ENCODE measurements at places on chromosomes 2 and 18. TPM values are rescaled to one million over a fixed set of nuclear protein-coding genes. Genes with fewer than 3 reads are reported as not detected.

CHST9 gene
- 1.3 TPM for total RNA-seq

RAB6C gene
- not detected for total RNA-seq

GRCh38 chr2:24945907-24946306, 25.8 kb downstream of the DNAJC27 start:
- no peak for DNase-seq

- peak; percentile 45 for DNase-seq
These were observed 33.5 kb downstream of the FBXO15 start for GRCh38 chr18:74114116-74114515.

CYP26B1 gene
- 1.2 TPM for total RNA-seq

- DNase-seq: no peak
These were observed 183.5 kb downstream of the AGAP1 start for GRCh38 chr2:235677276-235677788.

- no peak for DNase-seq
These were observed 106.9 kb upstream of the OTOS start for GRCh38 chr2:240247241-240247867.

STARD6 gene
- not detected for total RNA-seq

DNA sequence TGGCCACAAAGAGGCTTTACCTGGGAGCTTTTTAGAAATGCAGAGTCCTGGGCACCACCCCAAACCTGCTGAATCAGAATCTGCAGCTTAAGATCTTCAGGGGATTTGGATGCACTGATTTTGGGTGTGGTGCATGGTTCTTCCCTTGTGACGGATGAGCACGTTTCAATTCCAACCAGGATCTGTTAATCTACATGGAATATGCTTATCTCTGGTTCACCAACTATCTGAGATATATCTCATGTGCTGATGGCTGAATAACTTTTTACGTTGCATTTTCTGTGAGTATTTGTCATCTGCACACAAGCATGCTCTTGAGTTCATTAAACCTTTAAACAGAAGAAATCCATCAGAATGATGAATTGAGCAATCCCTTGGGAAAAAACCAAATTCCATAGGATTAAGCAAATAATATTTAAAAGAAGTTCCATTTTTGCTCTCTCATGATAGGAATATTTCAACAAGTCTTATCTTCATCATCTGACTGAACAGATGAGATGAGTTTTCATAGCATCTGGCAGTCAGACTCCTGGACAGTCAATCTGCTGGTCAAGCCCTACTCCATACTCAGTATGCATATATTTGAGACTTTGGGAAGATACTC, 120.6 kb downstream of the PLB1 start:
- DNase-seq: no peak

UGT1A10 gene
- not detected for total RNA-seq

GAREM1 gene
- 5.1 TPM for total RNA-seq

DNA sequence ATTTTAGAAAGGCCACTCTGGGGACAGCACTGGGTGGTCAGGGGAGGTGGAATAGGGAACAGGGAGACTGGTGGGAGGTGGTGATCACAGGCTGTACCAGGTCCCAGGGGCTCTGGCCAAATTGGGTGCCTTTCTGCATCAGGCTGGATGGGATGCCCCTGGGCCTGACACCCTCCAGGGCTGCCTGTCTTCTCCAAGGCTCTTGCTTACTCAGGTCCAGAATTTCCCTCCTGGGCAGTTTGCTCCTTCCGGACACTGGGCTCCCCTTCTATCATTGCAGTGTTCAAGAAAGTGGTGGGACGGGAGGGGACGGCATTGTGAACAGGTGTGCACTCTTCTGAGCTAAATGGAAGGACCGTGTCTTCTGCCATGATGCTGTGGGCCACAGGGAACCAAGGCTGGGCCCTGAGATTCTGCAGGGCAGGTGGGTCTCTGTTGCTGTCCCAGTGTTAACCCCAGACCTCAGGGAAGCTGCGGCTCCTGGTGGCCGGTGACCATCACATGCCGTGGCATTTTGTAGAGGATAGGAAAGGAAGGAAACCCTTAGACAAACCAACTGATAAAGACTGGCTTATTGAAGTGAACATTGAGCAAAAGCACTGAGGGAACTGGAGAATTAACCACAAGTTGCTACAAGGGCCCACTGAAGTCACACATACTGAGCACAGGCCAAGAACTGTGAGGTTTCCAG, 93.7 kb upstream of the HS6ST1 start:
- no peak for DNase-seq

DNA sequence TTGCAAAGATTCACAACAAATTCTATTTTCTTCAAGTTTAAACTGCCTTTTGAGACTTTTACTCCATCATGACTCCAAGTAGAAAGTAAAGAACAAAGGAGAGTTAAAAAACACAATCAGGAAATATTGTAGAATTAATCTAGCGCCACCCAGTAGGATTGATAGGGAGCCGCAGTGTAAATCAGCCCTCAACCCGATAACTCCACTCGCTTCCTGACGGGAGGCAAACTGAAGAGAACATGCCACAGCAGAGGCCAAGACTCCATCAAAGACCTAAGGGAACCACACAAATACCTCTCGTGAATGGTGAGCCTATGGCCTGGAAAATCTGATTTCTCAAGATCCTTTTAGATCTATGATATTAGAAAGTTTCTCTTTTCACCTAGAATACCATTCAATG, 319.0 kb downstream of the STK39 start:
- DNase-seq: no peak

GRCh38 chr2:170276925-170277629, 99.1 kb downstream of the MYO3B start:
- no peak for DNase-seq

DNA sequence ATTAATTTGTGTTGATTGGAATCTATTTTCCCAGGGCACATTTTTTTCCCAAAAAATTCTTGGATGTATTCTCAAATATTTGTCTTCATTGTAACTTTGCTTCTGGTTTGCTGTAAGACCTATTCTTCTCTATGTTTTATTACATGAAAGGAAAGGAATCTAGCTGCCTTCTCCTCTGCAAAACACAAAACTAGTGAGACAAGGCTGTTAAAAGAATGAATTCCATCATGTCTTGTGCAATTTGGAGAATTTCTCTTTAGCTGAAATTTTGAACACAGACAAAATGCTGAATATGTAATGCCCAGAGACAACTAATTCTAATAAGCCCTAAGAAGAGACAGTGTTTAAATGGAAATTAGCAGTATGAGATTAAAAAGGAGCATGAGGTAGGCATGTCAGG, 275.9 kb downstream of the CDH20 start:
- no peak for DNase-seq

DNA sequence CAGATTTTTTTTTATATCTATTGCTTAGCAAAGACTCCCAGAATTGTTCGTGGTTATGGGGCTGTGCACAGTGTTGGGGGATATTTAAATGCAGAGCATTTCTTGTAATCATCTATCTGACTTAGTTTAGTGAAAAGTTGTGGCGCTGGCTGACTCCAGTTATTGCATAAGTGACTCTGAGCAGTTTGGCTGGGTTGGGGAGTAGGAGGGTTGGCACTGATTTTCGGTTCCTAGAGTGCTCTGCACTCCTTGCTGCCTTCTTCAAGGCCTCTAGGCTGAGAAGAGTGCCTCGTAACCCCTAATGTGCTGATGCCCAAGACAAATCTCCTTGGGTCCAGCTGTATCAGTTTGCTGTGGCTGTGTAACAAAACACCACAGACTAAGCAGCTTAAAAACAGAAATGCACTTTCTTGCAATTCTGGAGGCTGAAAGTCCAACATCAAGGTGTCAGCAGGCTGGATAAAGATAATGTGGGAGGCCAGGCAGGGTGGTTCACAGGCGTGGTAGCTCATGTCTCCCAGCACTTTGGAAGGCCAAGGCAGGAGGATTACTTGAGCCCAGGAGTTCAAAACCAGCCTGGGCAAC, 6.5 kb upstream of the IMPA2 start:
- no peak for DNase-seq

DNA sequence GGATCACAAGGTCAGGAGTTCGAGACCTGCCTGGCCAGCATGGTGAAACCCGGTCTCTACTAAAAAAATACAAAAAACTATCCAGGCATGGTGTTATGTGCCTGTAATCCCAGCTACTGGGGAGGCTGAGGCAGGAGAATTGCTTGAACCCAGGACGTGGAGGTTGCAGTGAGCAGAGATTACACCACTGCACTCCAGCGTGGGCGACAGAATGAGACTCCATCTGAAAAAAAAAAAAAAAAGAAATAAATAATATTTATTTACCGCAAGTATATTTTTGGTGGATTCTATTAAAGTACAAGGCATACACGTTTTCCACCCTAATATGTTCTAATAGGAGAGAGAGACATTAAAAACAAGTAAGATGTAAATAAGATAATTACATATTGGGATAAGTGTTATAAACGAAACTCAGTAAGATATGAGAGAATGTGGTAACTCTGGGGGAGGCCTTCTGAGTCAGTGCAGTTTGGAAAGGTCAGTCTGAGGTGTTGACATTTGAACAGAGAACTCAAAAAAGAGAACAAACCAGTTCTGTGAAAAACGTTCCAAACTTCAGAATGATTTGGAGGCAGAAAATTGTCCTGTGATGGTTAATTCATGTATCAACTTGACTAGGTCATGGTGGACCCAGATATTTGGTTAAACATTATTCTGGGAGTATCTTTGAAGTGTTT, 8.8 kb upstream of the POLI start:
- DNase-seq: no peak

DNA sequence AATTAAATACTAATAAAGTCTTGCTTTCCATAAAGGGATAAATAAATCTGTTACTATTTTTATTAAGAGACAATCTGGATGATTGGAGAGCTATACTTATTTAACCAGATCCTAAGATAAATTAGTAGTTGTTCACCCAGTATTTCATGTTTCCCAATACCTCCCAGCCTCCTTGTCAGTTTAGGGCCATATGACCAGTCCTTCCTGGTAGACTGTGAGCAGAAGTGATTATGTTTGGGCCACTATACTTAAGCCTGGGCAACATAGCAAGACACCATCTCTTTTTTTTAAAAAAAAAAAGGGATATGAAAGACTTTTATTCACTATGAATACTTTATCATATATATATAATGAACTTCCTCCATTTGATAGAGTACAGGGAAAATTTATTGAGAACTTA, 48.8 kb upstream of the PPM1B start:
- DNase-seq: no peak

UPP2 gene
- not detected for total RNA-seq

DNA sequence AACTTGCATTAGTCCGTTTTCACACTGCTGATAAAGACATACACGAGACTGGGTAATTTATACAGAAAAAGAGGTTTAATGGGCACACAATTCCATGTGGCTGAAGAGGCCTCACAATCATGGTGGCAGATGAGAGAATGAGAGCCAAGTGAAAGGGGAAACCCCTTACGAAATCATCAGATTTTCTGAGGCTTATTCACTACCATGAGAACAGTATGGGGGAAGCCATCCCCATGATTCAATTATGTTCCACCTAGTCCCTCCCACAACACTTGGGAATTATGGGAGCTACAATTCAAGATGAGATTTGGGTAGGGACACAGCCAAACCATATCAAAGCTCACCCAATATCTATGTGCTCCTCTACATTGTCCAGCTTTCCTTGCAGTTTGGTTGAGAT, 16.0 kb upstream of the SERPINE2 start:
- DNase-seq: no peak

CD8B gene
- total RNA-seq: not detected

DNA sequence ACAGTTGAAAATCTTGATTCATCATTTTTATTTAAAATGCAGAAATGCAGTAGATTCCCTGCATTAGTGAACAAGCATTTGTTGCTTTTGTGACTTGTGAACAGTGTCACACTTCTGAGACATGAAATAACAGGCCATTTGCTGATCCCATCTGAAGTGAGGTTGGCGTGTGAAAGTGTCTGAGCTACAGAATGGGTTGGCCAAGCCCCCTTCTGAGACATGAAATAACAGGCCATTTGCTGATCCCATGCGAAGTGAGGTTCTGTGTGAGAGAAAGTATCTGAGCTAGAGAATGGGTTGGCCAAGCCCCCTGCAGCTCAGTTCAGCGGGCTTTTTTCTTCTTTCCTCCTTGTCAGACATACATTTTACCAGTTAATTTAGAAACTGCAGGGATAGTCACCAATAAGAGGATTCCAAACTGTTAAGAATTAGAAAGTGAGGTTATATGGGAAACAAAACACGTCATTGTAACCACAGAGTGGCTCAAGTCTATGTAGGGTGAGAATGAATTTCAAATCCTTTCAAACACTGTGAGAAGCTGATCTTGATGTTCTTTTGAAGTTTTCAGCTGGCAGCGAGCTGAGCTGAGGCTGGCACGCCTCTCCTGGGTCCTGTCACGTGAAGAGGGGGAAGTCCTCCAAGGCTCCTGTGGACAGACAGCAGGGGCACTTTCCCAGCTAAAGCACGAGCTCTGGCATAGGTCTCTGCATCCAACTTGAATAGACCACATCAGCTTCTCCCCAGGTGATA, 339.2 kb upstream of the SALL3 start:
- DNase-seq: no peak

All from neural progenitor cell (in vitro differentiated cells).